ENCODE measurements at places on chromosomes 4 and X.

DNA sequence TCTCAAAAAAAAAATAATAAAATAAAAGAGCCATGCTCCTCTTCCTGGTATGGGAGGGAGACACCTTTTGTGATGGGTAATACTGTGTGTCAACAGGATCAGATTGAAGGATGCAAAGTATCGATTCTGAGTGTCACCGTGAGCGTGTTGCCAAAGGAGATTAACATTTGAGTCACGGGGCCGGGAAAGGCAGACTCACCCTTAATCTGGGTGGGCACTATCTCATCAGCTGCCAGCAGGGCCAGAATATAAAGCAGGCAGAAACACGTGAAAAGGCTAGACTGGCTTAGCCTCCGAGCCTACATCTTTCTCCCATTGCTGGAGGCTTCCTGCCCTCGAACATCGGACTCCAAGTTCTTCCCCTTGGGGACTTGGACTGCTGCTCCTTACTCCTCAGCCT is 95.4 kb downstream of the SHOX start:
- no peak for DNase-seq

- peak; percentile 89 for DNase-seq
These were observed 10.8 kb downstream of the LRP2BP start for GRCh38 chr4:185384930-185385331.

DNA sequence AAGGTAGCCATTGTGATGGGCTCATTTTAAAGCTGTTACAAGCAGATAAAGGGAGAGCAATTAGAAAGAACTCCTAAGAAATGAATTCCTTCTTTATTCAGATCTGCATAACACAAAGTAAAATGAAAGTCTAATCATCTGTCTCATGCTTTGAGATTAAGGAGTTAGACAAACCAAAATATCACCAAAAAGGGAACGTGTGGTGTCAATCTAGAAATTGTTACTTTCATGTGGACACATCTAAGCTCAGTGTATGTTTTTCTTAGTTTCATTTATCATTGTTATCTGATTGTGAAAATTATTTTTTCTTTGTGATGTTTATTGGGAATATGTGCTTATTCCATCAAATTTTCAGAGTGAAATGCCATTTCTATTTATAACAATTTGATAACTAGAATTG is 80.3 kb downstream of the BANK1 start:
- peak; percentile 51 for DNase-seq

- no peak for DNase-seq
These were observed 568.3 kb downstream of the ANKRD50 start for GRCh38 chr4:124144238-124144654.

DNA sequence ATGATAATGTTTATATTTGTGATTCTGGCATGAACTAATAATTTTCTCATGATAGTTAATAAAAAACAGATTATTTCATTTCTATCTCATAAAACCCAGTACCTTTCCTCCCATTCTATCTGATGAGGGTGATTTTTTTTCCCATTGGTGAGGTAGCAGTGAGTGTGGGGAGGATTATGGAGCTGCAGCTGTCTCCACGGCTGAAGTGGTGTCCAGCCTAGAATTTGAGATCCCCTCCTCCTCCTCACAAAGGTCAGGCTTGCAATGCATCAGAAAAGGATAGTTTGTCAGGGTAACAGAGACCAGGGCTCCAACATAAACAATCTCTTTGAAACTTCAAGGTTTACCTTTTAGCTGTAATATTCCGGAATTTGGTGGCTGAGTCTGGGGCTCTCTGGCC is 60.9 kb downstream of the C4orf51 start:
- DNase-seq: no peak

DNA sequence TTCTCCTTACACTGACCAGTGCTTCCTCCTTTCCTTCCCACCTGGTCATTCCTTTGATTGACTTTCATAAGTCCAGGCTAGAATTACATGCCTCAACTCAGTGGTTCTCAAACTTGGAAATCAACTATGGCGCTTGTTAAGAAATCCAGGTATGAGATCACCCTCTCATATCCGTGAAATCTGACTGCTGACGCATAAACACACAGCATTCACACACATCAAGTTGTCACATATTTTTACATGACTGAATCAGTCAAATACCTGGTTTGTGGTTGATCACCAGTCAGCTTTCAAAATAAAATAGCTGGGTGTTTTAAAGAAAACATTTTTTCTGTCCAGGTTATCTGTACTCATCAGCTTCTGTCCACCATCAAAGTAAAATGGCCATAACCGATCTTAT is 433.5 kb downstream of the AFF2 start:
- no peak for DNase-seq

GRCh38 chrX:21166272-21166982 is 207.8 kb upstream of the CNKSR2 start:
- no peak for DNase-seq

- no peak for DNase-seq
These were observed 286.3 kb downstream of the ANK2 start for GRCh38 chr4:113335746-113336145.

- peak; percentile 27 for DNase-seq
These were observed 36.6 kb upstream of the PTPN13 start for GRCh38 chr4:86557526-86557925.

DNA sequence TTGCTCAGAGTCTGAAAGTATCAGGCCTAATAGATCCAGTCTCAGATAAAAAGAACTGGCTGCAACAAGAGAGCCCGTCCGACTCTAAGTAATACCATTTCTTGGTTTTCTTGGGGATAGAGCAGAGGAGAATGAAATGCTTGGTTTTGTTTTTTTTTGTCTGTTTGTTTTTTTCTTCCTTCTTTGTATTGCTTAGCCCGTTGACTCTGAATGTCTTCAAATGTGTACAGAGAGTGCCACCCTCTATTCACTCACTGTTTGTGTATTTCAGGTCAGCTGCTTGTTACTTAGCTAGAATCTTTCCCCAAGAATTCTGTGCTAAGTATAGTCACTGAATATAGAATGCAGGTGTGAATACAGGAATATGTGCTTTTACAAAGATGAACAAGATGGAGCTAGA is 5.7 kb upstream of the TMEM156 start:
- DNase-seq: no peak

- peak; percentile 34 for DNase-seq
These were observed 2.1 kb downstream of the HMGB2 start for GRCh38 chr4:173332021-173332487.

- DNase-seq: no peak
These were observed 118.7 kb downstream of the EFHC2 start for GRCh38 chrX:44224760-44225159.

- peak; percentile 92 for DNase-seq
These were observed 31.1 kb downstream of the MAML3 start for GRCh38 chr4:140122891-140123290.

- DNase-seq: no peak
These were observed 3.3 kb downstream of the NLGN4X start for GRCh38 chrX:6225288-6225910.

GRCh38 chr4:168736860-168737805 is 240.3 kb downstream of the PALLD start:
- DNase-seq: no peak

DNA sequence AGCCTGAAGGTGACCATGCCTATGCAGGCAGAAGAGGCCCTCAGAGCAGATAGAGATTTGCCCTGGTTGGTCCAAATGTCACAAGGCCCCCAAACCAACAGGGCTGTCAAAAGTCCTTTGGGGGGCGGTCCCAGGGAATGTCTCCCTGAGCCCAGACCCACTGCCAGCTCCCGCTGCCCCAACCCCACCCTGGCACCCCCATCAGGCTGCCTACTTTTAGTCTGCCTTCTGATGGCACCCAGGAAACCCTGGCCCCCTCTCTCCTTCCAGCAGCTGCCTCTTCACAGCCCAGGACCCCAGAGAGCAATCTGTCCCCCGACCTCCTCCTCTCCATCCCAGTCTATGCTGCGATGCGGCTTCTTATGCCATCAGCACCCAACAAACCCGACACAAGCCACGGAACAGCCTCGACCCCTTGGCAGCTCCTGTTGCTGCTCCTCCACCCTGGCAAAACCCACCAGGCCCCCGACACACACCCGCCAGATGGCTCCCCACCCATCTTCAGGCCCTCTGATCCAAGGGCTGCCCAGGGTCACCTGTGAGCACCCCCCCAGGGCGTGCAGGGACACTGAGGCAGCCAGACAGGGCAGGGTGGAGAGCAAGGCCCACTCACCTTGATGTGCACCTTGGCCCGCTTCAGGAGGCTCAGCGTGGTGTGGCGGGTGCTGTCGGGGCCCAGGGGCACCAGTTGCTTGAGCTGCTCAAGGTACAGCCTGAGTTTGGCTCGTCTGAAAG is 9.9 kb downstream of the MXD4 start:
- no peak for DNase-seq

GRCh38 chrX:102558607-102559006 is 40.7 kb upstream of the ARMCX5 start:
- DNase-seq: no peak

GRCh38 chrX:46340696-46341095 is 204.5 kb downstream of the ZNF674 start:
- no peak for DNase-seq

- no peak for DNase-seq
These were observed 45.0 kb upstream of the TNIP3 start for GRCh38 chr4:121209171-121209570.

GRCh38 chr4:74516303-74516702 is 71.4 kb downstream of the AREG start:
- no peak for DNase-seq

- peak; percentile 22 for DNase-seq
These were observed 10.0 kb downstream of the ZFP42 start for GRCh38 chr4:188005561-188005960.

GRCh38 chr4:105474099-105474518 is 247 bp upstream of the PPA2 start:
- DNase-seq: no peak

DNA sequence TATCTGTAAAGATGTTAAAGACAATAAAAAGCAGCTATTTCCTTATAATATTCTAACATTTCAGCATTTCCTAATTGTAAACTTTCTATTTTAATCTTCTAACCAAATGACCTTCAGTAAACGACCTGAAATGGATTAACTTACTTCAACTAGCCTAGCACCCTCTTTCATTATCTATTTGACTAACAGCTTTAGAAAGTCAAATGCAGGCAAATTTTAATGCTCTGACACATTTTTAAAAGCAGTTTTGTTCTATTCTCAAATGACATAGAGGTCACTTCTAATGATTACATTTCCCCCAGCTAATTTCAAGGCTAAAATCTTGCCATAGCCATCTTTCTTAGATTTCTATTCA is 41.9 kb downstream of the SLC7A11 start:
- DNase-seq: no peak

DNA sequence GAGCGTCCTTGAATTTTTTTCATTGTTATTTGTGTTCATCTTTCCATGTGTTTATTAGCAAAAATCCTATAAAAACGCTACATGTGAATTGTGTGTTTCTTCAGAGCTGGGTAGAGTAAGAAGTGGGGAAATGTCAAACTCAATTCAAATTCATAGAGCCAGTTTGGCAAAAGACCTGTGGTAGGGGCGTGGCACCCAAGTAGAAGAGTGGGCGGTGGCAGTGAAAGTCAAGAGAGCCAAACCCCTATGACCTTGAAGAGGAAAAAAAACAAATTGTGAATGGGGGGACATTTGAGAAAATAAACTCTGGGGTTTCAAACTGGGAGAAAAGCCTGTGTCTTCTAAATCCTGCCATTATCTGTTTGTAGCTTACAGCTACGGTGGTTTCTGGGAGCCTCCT is 4.4 kb upstream of the FOXO4 start:
- DNase-seq: no peak

DNA sequence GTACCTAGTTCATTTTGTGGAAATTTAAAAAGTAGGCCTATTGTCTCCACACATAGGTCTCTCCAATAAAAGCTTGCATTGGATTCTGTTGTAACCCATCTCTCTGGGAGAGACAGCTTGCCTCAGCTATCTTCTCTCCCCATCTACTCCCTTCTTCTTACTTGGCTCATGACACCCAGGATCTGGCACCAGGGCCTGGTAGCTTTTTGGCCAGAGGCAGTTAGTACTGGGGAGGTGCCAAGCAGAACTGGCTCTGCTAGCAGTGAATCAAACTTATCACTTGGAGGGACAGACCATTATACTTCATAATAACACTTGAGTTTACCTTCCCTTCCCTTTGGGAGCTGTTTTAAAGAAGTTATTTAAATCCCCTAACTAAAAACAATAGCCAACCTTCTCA is 31.8 kb downstream of the PLAC1 start:
- DNase-seq: no peak

DNA sequence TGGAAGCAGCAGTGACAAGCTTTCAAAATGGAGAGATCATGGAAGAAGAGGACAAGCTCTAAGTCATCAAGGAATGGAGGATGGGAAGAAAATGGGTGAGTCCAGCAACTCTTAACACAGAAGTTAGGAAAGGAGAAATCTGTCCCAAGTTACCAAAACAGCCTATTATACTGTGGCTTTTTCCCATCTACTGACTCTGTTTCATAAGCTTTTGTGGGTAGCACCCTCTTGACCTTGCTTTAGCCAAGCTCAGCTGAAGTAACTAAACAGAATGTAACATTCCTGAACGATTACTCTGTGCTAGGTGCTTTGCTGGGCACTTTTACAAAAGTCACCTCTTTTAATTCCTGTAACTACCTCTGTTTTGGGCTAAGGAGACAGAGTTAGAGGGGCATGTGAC is 54.9 kb downstream of the MAP7D2 start:
- no peak for DNase-seq

- peak; percentile 19 for DNase-seq
These were observed 135.4 kb upstream of the GNPDA2 start for GRCh38 chr4:44861756-44862155.

GRCh38 chr4:86274642-86275041 is 85.2 kb downstream of the MAPK10 start:
- no peak for DNase-seq

GRCh38 chr4:124321364-124321763 is 391.2 kb downstream of the ANKRD50 start:
- no peak for DNase-seq

DNA sequence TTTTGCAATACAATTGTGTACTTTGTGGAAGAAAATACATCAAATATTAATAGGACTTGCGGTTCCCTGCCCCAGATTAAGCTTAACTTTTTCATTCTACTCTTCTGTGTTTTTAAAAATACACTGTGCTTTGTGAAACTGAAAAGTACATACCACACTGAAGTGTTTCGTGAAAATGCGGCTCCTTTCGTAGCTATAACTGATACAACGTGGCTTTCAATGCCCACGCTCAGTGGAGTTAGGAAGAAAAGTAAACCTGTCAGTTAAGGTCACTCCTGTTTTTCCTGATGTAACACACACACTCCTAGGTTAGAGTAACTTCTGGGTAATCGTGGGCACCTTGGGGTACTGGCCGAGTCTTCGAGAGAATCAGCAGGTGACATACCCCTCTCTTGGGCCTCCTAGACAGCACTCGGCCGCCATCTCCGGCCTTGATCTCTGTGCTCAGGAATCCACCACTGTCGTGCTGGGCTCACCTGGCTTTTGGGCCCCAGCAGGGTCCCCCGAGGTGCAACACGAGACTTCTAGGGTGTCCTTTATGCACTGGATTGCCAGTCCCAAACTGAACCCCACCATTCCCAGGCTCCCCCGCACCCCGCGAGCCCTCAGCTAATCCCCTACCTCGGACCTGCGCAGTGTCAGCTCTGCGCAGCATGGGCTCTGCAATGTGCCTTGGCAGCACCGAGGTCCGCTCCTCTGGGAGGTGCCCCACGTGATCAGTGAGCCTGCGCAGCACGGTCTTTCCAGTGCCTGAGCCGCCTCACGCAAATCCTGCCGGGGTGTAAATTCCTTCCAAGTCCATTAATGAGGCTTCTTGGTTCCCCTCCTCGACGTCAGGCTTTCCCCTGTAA is 162.6 kb upstream of the INTU start:
- DNase-seq: no peak
